ENCODE measurements at places on chromosomes 3 and 15.

DNA sequence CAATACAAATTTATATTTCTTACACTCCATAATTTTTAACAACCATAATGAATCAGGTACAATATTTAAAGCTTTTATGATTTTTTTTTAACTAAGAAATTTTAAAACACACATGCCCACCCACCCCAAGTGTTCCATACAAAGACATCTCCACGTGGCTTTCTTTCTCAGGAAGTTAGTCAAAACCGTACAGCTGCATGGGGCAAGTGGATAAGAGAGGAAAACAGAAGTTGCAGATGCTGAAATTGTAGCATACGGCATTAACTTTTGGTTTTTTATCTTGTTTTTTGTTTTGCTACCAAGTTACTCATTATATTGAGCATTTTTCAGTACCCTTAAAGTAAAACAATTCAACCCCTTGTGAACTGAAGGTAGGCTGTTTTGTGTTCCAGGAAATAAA lies 14.8 kb downstream of the GNB4 start:
- no peak for DNase-seq

- no peak for DNase-seq
Observed at GRCh38 chr3:187783098-187783497, 37.8 kb upstream of the BCL6 start.

- no peak for DNase-seq
Observed at GRCh38 chr15:83109532-83109931, 2.1 kb downstream of the TM6SF1 start.

GRCh38 chr15:61119556-61119955 lies 109.5 kb downstream of the RORA start:
- no peak for DNase-seq

GRCh38 chr3:45123030-45123429 lies 23.1 kb downstream of the CDCP1 start:
- no peak for DNase-seq

GRCh38 chr15:55197362-55197705 lies 593 bp upstream of the RSL24D1 start:
- DNase-seq = no peak

- no peak for DNase-seq
Observed at GRCh38 chr3:98846101-98846500, 55.4 kb downstream of the DCBLD2 start.

DNA sequence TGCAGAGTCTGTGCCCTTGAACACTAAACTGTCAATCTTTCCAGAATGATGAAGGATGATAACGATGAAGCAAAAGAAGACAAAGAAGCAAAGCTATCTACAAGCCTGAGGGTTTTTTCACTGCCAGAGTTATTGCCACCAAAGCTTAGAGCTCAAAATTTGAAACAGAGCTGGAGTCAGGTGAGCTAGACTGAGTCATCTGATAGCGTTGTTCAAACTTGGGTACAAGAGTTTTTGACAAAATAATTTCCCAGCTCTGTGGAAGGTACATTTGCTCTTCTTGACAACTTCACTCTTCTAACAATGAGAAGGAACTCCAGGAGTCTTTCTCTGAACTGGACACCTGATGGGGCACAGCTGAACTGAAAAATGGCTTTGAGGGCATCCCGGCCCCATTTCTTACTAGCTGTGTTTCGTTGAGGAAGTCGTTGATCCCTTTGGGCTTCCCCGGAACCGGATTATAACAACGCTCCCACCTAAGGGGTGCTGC lies 715 bp downstream of the MCCC1 start:
- peak; percentile 27 for DNase-seq

- DNase-seq = no peak
Observed at GRCh38 chr3:166435469-166436057, 598.3 kb upstream of the BCHE start.

- no peak for DNase-seq
Observed at GRCh38 chr3:126438186-126438585, 37.5 kb downstream of the ZXDC start.

- no peak for DNase-seq
Observed at GRCh38 chr15:28942571-28942970, 56.8 kb downstream of the APBA2 start.

- no peak for DNase-seq
Observed at GRCh38 chr15:27601239-27601960, 497.7 kb downstream of the OCA2 start.

All from hematopoietic multipotent progenitor cell treated with erythropoietin and hydrocortisone succinate and interleukin-3 and kit ligand, for 15 days (in vitro differentiated cells).